Hematopoietic multipotent progenitor cell treated with erythropoietin and hydrocortisone succinate and interleukin-3 and kit ligand, for 17 days (in vitro differentiated cells): ENCODE measurements at places on chromosomes 1 and 21.

DNA sequence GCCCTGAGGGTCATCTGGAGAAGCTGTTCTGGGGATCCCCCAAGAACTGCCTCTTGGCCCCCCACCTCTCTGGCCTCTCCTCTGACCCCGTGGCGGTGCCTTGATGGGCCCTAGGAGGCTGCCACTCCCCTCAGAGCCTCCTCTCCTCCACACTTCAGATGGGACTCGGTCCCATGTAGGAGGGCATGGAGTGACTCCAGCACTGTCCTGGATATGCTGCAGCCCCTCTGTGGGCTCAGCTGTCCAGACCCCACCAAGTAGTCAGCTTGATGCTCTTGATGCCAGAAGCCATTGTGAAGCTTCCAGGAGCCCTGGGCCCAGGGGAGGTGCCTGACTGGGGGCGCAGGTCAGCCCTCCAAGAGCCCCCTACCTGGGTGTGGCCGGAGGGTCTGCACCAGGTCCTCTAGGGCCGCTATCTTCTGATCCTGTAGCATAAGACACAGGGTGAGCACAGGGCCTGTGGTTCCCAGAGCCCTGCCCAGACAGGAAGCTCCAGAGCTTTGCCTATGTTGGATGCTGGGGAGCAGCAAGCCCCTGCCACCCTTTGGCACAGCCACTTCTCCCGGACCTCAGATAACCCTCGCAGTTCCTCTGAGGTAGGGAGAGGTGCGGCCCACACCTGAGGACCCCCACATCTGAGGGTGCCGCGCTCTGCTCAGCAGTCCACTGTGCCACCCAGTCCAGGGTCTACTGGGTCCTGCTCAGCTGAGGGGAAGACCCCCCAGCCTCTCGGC, 9.2 kb downstream of the UBXN11 start:
- DNase-seq = no peak

DNA sequence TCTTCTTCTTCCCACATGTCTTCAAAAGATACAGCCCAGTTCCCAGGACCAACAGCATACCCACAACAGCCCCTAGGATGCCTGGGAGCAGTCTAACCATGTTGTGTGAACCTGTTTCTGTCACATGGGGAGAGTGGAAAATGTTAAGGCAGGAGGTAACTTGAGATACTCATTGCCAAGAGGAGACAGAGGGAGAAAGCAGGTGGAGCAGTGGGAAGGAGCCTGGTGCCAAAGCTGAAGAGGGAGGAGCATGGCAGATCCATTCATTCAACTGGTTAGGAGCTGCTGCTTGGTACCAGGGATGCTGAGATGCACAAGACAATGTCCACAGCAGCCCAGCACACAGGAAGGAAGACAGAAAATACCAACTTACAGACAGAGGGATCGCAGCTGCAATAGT, 149.8 kb upstream of the ETV3 start:
- DNase-seq = no peak

DNA sequence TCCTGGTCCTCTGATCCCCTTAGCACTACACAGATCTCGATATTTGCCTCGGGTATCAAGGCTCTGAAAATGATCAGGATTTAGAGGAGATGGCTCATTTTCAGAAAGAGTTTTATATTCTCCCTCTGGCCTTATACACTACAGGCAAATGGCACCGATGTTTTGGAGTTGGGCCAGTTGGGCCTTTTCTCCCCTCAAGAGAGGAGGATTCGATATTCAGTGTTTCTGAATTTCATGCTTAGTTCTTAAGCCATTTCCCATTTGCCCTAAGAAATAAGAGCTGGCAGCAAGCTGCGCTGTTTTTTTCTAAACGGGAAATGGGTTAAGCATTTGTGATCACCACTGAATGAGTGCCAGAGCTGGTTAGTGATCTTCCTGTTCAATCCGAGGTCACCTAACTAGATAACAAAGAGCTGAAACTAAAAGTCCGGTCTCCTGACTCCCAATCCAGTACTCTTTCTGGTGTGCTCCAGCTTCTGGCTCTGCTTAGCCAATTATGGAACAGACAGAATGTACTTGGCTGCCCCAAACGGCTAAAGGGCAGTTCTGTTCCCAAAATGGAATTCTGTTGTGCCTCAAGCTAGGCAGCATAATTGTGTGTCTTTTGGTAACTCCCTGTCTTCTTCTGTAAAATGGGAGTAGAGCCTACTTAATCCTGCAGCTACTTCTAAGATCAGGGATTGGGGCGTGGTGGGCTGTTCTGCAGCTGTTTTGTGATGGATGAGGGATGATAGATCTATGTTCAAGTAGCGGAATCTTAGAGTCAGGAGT, 1.2 kb upstream of the CPT2 start:
- no peak for DNase-seq

DNA sequence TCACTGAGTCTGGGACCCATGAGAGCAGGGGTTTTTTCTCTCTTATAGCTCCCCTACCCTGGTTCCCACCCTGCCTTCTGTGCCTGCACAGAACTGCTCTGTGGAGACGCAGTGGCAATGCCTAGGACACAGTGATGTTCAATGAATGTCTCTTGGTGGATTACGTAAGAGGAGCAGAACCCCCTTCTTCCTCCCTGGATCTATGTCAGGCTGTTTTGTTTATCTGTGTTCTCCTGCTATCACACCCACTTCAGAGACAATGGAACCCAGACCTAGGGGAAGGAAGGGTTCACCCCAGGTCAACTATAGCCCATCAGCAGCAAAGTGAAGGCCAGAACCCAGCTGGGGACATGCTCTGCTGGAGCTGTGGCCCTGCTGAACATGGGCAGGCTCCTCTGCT, 2.0 kb downstream of the HPCAL4 start:
- no peak for DNase-seq

DNA sequence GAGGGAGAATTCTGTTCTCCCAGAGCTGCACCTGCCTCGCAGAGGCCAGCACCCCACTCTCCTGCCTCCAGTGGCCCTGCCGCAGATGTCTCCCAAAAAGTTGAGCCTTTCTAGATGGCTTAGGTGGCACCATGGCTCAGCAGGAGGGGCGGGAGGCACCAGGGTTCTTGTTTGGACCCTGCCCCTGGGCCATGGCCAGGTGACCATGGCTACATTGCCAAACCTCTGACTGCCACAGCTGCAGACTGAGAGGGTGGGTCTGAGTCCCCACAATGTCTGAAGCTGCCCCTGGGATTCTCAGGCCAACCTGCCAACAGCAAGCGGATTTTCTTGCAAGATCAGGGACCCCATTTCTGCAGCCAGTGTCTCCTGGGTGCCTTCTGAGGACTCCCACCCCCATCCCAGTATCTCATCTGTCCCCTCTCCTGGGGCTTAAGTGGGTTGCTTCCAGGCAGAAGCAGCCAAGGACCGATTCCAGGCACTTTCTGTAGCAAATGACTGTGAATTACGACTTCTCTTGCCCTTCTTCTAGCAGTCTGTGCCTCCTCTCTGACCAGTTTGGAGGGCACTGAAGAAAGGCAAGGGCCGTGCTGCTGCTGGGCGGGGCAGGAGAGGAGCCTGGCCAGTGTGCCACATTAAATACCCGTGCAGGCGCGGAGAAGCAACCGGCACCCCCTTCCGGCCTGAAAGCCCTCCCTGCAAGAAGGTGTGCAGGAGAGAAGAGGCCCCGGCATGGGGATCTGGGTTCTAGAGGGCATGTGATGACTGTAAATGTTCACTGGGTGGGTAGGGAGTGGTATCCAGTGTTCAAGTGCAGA, 22.5 kb downstream of the SESN2 start:
- no peak for DNase-seq

GRCh38 chr1:66761221-66761620, 9.0 kb downstream of the DYNLT5 start:
- DNase-seq = no peak

DNA sequence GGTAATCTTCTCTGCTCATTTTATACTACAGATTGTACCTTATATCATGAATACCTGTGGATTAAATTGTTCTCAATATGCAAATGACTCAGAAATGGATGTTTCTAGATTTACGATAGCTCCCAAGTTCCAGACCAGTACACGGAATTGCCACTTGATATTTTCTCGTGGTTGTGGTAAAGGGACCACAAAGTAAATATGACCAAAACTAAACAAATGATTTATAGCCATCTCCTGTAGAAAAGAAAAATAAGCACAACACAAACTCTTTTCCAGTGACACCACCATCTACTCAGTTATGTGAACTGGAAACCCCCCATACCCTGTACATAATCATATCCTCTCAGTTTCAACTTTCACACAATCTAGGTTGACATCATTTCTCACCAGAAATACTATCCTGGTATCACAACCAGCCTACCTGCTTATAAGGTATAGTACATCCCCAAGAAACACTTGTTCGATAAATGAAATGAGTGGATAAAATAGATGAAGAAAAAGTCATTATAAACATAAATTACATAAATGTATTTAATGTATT, 172.3 kb downstream of the ADGRL4 start:
- DNase-seq = no peak

- DNase-seq = no peak
These were observed 17.4 kb downstream of the TNFRSF1B start for GRCh38 chr1:12184008-12184681.

- DNase-seq = no peak
These were observed 58.5 kb downstream of the WDR4 start for GRCh38 chr21:42820616-42821465.

- DNase-seq = no peak
These were observed 30.3 kb upstream of the RLF start for GRCh38 chr1:40130892-40131291.

DNA sequence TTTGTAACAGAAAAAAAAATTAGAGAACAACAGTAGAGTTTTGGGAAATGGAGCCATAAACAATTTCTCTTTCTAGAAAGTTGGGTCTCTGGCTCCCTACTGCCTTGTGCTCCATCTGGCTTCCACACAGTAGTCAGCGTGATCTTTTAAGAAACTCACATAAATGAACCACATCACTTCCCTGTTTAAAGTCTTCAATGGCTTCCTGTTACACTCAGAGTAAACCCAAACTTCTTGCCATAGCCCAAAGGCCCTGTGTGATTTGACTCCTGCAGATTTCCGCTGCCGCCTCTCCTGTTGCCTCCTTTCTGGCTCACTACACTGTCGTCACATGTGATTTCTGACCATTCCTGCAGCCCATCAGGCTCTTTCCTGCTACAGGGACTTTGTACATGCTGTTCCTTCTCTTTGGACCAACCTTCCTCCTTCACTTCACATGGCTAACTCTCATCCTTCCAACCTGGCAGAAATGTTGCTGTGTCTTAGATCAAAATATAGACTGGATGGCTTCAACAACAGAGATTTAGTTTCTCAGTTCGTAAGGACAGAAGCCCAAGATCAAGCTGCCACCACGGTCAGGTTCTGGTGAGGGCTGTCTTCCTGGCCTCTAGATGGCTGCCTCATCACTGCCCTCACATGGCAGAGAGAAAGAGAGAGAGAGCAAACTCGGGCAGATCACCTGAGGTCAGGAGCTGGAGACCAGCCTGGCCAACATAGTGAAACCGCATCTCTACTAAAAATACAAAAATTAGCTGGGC, 34.0 kb downstream of the OPRD1 start:
- no peak for DNase-seq

- no peak for DNase-seq
These were observed 57.9 kb downstream of the LACTBL1 start for GRCh38 chr1:22914633-22915217.

DNA sequence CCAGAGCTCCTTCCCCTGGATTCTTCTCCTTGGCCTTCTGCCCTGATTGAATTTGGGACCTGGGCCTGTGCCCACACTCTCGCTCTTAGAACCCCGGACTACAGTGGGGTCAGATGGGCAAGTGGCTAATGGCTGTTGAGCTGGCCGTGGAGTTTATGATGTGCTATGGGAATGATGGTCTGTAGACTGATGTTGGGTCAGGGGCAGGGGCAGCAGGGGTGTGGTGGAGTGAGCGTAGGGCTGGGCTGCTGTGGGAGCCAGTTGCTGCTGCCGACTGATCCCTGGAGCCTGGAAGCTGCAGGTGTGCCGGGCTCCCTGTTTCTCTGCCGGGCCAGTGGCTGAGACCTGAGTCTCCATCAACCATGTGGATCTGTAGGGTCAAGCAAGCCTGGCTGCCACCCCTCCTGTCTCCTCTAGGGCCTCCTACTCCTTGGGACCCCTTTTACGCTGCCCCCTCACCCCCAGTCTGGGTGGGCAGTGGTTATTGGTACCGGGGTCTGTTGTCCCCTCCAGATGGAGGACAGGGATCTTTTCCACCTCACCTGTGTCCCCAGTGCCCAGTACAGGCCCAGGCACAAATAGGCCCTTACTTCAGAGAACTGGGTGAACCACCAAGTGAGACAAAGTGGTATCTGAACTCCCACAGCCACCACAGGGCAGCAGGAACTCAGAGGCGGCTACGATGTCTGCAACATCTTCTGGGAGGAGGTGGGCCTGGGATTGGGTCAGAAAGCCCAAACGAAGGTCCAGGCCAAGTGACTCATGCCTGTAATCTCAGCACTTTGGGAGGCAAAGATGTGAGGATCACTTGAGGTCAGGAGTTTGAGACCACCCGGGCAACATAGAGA, 5.1 kb downstream of the PODN start:
- no peak for DNase-seq

DNA sequence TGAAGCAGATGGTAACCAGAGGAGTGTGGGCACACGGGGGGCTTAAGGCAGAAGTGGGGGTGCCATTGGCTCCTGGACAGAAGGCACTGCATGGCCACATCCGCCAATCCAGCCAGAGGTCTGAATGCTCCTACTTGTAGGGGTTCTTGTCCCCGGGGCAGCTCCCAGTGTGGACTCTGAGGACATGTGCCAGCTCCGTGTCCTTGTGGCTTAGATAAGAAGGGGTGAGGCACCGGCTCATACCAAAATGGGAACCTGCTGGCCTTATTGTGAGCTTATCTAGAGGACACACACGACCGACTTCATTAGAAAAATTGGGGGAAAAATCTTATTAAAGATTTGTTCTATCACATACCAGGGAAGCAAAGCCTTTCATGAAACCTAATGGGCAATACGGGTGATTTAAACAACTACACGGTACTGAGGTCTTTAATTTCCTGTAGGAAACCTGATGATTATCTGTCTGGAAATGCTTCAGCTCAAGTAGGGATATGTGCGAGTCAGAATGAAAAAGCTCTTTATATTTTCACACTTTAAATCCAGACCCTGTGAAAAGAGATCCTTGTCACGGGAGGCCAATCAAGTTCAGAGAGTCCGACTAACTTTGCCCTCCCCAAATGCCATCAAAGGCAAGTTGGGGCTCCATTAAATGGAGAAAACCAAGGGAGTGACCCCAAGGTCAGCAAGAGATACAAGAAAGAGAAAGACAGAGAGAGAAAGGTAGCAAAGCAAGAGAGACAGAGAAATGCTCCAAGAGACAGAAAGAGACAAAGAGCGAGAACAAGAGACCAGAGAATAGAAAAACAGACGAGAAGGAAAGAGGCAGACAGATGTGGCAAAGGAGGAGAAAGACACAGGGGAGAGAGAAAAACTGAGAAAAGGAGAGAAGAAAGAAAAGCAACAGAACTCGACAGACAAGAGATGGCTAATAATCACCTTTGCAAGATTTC, 14.1 kb upstream of the KCNN3 start:
- no peak for DNase-seq
